Neural progenitor cell (in vitro differentiated cells): ENCODE measurements at places on chromosomes 13 and 19.

GRCh38 chr13:41017159-41017558, 2.0 kb downstream of the ELF1 start:
- DNase-seq: no peak

GRCh38 chr19:1295169-1296012, 9.7 kb downstream of the EFNA2 start:
- peak; percentile 39 for DNase-seq

DNA sequence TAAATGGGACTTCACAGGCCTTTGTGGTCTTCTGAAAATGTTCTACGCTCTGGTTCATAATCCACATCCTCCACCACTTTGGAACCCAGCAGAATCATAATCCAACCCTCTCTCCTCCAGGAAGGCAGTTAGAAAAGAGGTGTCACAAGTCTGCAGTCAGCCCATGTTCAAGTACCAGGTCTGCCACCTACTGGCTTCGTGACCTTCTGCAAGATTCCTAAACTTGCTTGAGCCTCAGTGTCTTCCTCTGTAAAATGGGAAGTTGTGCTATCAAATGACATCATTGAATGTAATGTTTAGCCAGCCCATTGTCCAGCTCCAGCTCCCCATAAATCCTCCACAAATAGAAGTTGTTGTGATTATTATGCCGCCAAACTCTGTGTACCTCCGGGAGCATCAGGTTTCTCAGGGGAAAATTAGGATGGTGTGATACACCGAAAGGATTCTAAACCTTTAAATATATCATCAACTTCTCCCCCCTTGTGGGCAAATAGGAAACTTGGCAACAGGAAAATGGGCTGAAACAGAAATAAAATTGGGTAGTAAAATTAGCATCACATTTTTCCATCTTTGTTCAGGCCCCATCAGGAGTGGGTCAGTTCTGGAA, 109.7 kb downstream of the NUFIP1 start:
- DNase-seq: no peak

- DNase-seq: peak; percentile 71
These were observed 8.3 kb upstream of the SYCN start for GRCh38 chr19:39212375-39212742.

GRCh38 chr19:5889288-5889971, 14.2 kb downstream of the NDUFA11 start:
- DNase-seq: no peak

GRCh38 chr13:106612688-106613087, 44.8 kb upstream of the ARGLU1 start:
- DNase-seq: no peak

- DNase-seq: no peak
These were observed 74.4 kb downstream of the ARHGAP35 start for GRCh38 chr19:46935066-46935663.

- DNase-seq: peak; percentile 28
These were observed 3.5 kb downstream of the RNF113B start for GRCh38 chr13:98173431-98174152.

GRCh38 chr19:35368378-35368777, 2.5 kb upstream of the GPR42 start:
- no peak for DNase-seq

DNA sequence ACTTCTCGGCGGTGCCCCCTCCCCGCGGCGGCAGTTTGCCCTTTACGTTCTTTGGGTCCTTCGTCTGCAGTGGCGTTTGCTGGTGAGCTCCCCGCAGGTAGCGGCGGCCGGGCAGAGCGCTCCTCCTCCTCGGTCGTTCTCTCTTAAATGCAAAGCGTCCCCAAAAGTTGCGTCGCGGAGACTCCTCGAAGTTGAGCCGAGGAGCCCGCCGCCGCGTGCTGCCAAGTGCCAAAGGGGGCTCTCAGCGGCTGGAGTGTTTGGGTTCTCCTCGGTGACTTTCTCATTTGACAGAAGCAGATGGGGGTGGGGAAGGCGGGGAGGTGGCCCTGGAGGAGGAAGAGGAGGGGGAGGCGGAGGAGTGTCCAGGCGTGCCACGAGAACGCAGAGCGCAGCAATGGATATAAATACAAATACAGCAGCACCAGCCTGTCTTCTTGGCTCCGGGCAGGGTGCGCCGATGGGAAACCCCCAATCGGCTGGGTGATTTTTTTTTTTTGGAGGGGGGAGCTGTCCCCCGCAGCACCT, at the start of gene SOX21:
TSS of gene SOX21 (minus strand) at position 259 of the 525 bp plus-strand sequence. CDS start 496 bp downstream, outside the sequence.
- DNase-seq: peak; percentile 87

DNA sequence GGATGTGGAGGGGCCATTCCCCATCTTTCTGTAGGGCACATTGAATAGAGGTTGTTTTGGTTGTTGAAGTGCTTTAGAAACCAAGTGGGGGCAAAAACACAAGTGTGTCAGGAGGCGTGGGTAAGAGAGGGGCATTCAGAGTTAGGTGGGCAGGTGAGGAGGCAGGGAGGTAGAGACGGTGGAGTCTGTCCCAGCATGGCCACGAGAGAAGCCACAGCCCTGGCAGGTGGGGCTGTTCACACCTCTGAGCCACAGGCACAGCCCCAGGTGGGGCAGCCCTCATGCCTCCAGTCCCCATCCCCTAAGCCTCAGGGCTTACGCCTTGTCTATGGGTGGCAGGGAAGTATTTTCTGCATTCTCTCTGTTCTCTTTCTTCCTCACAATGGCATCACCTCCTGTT, 43.7 kb downstream of the KCTD15 start:
- no peak for DNase-seq

GRCh38 chr13:20148501-20149183, 12.2 kb downstream of the GJA3 start:
- no peak for DNase-seq

GRCh38 chr13:23685416-23685815, 115.2 kb downstream of the TNFRSF19 start:
- no peak for DNase-seq

- no peak for DNase-seq
These were observed 5.8 kb downstream of the ZNF780A start for GRCh38 chr19:40084948-40085347.

DNA sequence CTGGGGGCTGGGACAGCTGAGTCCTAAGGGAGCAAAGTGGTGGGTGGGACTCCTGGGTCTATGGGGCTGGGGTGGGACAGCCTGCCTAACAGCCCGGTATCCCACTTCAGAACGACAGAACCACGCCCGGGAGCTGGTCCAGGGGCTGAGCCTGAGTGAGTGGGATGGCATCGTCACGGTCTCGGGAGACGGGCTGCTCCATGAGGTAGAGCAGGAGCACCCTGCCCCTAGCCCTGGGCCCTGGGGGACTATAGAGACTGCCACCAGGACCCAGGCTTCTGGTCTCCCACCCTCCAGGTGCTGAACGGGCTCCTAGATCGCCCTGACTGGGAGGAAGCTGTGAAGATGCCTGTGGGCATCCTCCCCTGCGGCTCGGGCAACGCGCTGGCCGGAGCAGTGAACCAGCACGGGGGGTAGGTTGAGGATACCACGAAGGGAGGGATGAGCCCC, 8.6 kb downstream of the SPHK2 start:
- no peak for DNase-seq

GRCh38 chr13:54980651-54981050, 1952.0 kb downstream of the OLFM4 start:
- DNase-seq: no peak

DNA sequence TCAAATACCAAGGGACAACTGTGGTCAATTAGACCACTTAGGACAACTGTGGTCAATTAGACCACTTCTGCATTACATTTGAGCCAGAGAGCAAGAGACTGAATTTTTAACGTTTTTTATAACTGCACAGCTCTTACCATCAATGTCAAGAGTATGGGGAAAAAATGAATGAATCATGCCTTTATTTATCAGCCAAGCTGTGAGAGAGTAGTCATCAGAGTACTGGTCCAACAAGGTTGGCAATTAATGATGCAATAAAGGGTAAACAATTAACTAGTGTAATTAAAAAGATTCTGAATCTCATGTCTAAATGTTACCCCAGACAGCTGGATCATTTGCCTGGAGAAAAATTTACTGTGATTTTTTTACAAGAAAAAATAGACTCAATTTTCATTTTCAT, 381.1 kb downstream of the LIG4 start:
- DNase-seq: no peak

DNA sequence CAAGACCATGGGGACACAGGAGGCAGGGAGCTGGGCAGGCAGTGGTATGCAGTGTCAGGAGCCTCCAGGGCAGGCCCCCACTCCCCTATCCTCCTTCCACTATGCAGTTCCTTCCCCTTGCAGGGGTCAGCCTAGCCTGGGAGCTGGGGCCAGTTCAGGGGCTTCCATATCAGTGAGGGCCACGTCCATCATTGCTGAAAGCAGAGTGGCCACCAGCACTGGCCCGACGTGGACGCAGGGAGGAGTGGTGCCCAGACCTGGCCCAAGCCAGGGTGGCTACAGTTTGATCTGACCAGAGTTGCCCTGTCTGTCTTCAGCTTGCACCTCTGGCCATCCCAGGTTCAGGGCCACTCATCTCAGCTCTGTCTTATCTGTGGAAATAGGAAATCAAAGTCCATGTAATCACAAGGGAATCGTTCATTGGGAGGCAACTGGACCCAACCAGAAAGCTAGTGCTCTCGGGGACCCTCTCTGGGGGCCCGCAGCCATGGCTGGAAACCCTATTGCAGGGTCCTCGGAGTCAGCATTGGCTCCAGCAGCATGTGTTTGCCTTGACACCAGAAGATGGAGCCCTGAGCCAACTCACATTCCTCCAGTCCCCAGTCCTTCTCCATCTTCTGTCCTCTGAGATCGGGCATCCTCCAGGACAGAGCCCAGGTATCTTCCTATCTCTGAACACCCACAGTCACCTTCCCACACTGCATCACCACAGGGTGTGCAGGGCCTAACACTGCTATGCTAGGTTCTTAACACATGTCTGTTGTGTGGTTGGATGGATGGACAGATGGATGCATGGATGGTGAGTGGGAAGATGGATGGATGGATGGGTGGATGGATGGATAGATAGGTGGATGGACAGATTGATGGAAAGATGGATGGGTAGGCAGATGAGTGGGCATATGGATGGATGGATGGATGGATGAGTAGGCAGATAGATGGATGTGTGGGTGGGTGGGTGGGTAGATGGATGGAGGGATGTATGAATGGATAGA, 75.7 kb upstream of the KCTD15 start:
- DNase-seq: peak; percentile 49

- DNase-seq: no peak
These were observed 144.8 kb downstream of the FLT1 start for GRCh38 chr13:28349907-28350654.

GRCh38 chr19:1041272-1041834, 1.4 kb downstream of the ABCA7 start:
- DNase-seq: no peak

DNA sequence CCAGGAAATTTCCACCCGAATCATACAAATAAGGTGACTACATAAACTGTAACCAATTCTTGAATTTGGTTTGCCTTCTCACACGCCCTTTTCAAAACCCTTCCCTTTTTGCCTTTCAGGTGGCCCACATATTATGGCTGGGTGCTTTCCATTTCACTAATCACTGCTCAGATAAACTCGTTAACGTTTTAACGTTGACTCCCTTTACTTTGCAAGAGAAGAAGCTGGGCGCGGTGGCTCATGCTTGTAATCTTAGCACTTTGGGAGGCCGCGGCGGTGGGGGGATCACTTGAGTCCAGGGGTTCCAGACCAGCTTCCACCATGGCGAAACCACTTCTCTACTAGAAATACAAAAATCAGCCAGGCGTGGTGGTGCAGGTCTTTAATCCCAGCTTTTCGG, 19.8 kb upstream of the ZNF91 start:
- peak; percentile 42 for DNase-seq

GRCh38 chr19:47514151-47514868, 553 bp downstream of the NAPA start:
- DNase-seq: peak; percentile 35

DNA sequence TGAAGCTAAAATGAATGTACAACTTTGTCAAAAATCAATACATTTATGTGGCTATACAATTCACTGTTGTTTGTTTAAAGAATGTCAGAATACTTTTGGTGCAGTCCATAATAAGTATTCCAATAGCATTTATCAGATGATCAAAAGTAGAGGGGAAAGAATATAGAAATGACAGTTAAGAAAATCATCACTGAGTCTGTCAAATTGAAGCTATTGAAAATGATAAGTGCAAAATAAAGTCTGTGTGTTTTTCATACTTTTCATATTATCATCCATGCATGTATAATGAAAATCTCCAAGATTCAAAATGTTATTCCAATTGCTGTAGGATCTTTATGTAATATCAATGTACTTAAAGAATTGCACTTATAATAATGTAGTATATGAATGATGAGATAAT, 93.3 kb upstream of the ATXN8OS start:
- DNase-seq: no peak

GRCh38 chr19:32661318-32661717, 13.7 kb downstream of the ANKRD27 start:
- no peak for DNase-seq

DNA sequence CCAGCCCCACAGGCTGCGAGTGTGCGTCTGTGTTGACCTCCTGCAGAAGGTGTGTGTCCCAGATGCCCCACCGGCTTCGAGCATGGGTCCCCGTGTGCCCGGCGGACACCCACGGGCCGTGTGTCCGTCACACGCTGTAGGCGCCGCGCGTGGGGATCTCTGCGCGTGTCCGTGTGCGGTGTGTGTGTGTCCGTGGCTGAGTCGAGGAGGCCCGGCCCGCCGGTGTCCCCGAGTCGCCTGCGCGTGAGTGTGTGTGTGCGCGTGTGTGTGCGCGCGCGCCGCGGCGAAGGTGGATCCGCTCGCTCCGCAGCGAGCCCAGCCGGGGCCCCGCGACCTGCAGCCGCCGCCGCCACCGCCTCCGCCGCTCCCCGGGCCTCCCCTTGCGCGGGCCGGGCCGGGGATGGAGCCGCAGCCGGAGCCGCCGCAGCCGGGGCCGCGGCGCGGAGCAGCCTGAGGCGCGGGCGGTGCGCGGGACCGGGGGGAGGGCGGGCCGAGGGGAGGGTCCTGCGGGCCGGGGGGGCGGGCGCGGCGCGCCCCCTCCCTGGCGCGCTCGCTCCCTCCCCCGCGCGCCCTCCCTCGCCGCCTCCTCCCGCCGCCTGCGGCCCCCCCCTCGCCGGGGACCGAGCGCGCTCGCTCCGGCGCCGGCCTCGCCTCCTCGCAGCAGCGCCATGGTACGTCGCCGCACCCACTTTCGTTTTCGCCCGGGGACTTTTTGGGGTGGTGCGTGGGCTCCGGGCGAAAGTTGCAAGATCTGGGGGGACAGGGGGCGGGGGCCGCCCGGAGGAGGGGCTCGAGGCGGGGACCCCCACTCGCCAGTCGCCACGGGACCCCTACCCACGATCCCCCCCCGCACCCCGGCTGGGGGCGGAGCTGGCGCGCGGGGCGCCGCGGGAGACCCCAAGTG, 7.1 kb upstream of the NFIC start:
- DNase-seq: peak; percentile 60

DNA sequence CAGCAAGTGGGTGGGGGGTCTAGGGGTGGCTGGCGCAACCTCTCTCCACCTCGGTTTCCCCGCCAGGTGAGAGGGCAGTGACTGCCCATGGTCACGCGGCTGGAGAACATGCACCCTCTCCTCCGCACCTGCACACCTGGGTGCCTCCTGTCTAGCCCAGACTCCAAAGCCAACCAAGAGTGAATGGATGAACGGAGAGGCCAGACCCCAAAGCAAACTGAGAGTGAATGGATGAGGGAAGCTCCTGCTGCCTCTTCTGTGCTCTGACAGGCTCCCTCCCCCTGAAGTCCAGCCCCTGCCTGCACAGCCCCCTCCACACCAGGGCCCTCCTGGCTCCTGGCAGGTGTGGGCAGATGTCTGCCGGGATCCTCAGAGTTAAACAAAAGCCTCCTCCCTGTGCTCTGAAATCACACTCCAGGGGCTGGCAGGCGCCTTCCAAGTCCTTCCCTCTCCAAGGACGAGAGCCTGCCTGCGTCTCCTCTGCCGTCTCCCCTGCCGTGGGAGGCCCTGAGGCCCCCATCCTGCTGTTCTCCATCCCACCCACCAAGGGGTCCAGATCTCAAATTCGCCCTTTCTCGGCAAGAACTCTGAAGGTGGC, 2.2 kb downstream of the SBNO2 start:
- peak; percentile 57 for DNase-seq
